Forelimb muscle (tissue), 1 donor: ENCODE measurements at places on chromosomes 16 and 17. TPM values are rescaled to one million over a fixed set of nuclear protein-coding genes. Genes with fewer than 3 reads are reported as not detected.
A peak's percentile ranks its signal among the peaks of the same experiment; 100 is the strongest.

MYL4 gene
- 1,803 TPM for polyA plus RNA-seq

TPPP3 gene
- 497 TPM for polyA plus RNA-seq

PMP22 gene
- polyA plus RNA-seq: 228 TPM

QRICH2 gene
- 3.5 TPM for polyA plus RNA-seq

CHTF8 gene
- polyA plus RNA-seq: 61.6 TPM

CACNG3 gene
- polyA plus RNA-seq: not detected

LDHD gene
- polyA plus RNA-seq: 3.0 TPM

- DNase-seq: no peak
Observed at GRCh38 chr17:69547947-69548346, 133.4 kb downstream of the MAP2K6 start.

DNA sequence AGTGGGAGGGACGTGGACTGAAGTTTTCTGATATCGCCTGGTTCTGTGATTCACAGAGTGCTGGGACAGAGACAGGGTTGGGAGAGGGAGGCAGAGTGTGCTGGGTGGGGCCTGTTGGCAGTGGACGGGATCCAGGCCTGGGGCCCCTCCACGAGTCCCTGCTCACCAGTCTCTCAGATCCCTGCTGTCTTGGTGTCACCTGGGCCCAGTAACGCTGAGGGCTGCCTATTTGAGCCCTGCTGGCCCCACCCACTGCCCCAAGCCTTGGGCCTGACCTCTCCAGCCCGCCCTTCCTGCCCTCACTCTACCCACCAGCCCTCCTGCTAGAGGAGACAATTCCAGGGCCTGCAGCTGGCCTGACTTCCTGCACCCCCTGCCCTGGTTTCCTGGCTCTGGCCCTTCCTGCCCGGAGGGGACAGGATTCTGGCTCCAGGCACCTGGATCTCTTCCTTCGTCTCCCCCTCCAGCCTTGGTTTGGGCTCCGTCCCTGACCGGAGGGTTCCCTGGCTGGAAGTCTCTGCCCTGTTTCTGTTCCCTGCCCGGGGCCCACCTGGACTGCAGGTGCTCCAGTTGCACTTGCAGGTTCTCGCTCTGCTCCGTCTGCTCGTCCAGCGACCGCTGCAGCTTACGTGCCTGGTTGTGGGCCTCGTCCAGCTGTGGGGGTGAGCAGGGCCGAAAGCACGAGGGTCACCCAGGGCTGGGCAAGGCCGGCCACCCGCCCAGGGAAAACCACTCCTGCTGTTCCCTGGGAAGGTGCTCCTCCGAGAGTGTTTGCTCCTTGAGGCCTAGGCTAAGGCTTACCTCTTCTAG, 21.4 kb downstream of the CCDC102A start:
- no peak for DNase-seq

DNA sequence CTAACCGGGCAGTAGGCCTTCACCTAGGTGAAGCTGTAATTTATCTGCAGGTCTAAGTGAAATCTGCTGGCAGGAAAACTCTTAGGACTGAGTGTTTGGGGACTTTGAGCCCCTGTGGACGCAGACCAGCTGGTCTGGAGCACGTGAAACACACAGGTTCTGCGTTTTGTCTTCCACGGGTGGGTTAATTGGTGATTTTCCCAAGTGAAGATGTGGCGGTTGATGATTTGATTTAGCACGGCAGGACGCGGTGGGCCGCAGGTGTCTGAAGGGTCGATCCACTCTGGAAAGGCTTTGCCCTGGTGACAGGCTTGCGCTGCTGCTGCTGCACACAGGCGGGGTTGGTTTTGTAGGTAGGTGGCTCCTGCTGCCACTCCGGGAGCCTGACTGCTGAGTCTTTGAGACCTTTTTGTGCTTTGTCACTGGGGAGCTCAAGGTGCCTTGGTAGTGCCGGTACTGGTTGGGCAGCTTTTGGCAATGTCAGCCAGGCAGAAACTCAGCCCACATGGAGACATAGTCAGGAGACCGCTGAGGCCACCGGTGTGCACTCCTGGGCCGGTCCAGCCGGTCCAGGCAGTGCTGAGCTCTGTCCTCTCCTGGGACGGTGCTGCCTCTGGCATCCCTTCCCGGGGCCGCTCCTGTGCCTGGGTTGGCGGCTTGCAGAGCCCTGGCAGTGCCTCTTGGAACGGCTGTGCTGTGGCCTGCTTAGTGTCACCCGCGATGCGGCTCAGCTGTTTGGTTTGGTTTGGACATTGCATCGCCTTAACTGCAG, 2.3 kb downstream of the BAIAP2 start:
- no peak for DNase-seq

DNA sequence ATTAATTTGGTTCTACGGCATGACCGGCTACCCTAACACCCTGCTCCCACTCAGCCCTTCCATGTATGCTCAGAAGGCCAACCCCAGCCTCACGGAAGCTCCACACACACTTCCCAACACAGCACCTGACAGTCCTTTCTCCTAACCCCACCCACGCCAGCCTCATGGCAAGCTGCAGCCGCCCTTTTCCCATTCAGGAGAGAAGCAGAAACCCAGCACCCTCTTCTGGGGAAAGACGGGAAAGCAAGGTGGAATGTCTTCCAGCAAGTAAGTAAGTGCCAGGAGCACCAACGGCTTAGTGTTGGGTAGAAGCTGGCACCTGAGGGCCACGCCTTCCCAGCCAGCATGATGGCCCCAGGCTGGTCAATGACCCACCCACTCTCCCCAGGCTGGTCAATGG, 32.1 kb downstream of the ABR start:
- DNase-seq: no peak

GRCh38 chr16:24819462-24820040, 26.2 kb upstream of the SLC5A11 start:
- no peak for DNase-seq

DNA sequence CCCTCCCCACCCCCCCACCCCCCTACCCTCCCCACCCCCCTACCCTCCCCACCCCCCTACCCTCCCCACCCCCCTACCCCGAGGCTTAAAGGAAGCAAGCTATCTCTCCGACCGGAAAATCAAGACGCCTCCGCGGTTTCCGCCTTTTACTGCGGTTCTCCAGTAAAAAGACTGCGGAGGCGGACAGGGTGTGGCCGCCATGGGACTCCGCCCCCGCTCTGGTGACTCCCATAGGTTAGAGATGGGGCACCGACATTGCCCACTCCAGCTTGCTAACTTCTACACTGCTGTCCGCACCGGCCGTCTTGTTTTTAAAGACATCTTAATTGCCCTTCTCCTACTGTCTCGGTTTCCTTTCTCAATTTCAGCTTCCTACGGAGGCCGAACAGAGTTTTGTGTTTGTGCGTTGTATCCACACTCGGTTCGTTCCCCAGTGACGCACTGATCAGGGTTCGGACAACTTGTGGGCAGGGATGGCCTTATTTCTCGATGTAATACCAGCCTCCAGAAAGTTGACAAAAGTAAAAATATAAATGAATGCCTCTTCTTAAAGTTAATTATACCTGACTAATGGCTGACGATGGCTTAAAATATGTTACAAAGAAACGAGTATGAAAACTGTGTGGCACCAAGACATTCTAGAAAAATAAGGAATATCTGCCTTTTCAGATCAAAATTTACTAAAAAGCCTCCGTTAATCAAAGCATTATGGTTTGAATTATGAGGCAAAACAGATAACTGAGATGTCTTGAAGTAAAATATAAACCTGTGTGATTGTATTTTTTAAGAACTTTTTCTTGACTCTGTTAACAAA, 1.1 kb upstream of the ZNF200 start:
- DNase-seq: no peak

- no peak for DNase-seq
Observed at GRCh38 chr17:80449930-80450576, 26.4 kb downstream of the NPTX1 start.

DNA sequence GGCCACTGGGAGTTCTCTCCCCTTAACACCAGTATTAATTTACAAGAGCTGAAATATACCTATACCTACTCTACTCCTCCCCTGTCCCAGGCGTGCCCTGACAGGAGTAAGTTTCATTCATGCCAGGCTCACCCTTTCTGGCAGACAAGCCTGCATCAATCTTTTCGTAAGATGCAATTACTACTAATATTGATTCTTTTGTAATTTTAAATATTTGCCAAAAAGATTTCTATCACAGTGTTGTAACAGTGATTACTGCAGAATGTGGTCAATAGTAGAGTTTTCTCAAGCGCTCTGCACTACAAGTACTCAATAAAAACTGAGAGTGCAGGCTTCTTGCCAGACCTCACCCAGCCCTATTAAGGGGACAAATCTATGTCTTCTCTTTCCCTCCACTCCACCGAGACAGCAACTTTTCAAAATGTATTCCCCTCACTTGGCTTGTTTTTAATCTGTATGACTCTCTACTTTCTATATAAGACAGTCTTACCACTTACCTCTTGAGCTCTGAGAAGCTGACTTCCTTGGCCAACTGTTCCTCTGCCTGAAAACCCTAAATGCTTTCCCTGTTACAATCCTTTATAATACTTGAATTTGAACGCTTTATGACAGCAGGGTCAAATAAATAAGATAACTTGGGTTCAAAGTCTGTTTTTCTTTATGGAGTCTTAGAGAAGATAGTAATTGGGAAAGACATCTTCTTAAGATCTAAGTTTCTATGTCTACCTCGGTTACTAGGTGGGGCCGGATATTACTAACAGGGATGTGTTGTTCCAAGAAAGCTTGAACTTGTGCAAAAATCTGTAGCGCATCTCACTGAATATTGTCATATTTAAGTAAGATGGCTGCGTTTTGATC, at the start of gene TMIGD1:
TMIGD1 (minus strand) TSS at position 555 of the 858 bp plus-strand sequence. CDS start 1,924 bp downstream, outside the sequence.
- DNase-seq: no peak

GRCh38 chr17:58398574-58399266, 18.6 kb downstream of the RNF43 start:
- no peak for DNase-seq

- DNase-seq: no peak
Observed at GRCh38 chr16:58563775-58564174, 48.5 kb downstream of the SETD6 start.

DNA sequence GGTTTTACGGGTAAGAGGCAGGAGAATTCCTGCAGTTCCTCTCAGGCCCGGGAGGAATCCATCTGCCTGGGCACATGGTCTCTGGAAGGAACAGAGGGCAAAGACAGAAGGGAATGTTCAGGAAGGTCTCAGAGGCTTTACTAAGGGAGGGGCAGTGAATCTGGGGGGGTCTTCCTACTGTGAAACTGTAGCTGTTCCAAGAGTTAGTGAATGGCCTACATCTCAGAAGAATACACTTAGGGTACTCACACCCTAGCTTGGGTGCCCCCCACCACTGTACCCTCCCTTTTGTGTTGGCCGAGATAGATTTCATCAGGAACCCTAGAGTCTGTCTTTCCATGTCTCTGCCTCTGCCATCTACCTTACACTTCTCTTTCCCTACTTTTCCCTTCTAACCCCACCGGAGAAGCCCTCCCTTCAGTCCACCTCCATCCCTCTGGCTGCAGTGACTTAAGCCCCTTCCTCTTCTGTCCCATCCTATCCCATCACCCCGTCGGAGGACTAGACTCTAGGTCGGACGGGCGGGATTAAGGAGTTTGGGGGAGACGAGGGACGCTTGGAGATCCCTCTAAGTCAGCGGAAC, 316 bp downstream of the DLG4 start:
- DNase-seq: no peak

DNA sequence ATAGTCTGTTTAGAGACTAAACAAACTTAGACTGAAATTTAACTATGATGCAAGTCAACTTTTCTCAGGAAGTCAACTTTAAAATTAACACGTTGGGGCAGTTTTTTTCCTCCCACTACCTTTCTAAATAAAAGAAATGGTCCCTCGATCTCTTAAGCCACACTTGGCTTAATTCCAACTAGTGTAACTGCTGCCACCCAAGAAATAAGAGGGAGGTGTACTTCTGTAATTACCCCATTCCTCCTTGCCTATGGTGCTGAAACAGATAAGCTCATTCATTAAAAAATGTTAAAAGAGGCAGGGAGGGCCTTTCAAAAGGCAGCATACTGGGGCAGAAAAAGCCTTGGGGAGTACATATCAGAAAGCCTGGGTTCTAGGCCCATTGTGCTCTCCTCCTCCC, 59.8 kb downstream of the NCOR1 start:
- no peak for DNase-seq

DNA sequence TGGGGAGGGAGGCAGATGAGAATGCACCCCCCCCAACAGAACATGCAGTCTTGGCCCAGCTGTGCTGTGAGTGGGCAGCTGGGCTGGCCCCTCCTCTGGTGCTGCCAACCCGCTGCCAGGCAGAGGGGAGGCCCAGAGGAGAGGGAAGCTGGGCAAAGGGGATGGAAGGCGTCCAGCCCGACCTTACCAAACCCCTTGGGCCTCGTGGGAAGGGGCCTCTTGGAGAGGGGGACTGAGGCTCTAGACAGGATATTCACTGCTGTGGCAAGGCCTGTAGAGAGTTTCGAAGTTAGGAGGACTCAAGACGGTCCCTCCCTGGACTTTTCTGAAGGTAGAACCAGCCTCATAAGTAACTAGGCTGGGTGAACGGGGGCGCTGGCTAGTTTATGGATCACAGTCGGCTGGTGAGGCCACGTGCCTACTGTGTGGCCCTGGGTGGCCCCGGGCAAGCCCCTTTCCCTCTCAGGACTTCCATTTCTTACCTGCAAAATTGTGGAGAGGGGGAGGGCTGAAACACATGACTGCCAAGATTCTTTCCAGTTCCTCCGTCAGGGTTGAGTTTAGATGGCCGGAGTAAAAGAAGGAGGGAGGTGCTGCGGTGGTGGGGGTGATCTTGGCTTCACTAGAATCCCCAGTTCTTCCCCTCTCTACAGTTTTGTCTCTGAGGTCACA, 857 bp upstream of the STAT5A start:
- no peak for DNase-seq

GRCh38 chr16:50050802-50051201, 15.0 kb upstream of the HEATR3 start:
- DNase-seq: no peak

DNA sequence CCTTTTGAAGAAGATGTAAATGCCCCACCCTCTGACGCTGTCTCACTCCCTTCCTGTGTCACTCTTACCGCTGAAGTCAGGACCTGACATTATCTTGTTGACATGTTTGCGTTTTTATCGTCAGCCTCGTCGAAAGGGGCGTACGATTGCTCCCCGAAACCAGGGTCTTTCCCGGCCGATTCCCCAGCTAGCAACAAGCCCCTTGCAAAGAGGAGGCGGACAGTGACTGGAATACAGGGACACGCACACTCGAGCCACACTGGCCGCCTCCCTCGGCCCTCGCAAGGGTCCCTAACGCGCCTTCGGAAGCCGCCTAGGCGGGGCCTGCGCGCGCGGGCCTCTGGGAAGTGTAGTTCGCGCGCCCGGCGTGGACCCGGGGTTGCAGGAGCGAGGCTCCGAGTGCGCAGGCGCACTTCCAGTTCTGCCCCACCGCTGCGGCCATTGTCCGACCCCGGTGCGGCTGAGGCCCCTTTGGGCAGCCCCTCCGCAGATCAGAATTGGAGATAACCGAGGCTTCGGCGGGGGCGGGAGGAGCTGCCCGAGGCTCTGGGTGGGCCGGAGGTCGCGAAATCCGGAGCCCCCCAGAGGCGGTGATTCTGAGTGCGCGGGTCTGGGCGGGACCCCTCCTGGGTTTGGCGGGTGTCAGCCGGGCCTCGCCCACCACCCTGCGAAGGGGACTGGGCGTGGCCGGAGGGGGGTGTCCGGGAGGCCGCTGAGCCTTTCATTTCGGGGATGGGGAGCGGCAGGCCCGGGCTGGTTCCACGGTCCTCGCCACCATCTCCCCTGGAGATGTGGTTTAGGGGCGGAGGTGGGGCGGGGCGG, at the start of gene ZFP90:
ZFP90 (plus strand) TSS at position 412 of the 822 bp plus-strand sequence. CDS start 502 bp downstream, outside the sequence.
- peak; percentile 72 for DNase-seq
